ENCODE measurements at places on chromosomes 7 and 10.

GRCh38 chr10:100519311-100520051, at the start of gene SEC31B:
TSS of gene SEC31B (minus strand) at chr10:100519861. CDS start at chr10:100516952, 2,909 bp downstream.
- no peak for DNase-seq

DNA sequence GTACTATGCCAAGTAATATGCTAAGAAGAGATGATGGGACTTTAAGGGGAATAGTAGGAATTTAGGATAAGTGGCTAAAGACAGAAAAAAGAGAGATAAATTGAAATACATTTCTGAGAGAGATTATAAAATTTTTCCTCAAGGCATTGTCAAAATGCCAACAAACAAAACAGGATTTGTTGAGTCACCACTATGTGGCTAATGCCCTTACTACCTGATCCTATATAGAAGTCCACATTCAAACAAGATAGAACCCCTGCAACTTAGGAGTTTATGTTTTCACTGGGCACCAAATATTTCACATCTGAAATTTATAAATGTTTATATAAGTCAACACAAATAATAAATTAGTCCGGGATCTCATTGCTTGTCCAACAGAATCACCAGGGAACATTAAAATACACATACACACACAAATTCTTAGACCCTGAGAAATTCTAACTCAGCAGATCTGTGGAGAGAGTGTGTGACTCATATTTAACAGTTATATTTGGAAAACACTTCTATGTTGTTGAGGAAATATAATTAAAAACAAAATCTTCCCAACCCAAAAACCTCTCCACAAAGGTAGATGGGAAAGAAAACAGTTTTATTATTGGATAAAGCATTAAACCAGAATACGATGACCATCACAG, 154.3 kb downstream of the PPP1R3A start:
- no peak for DNase-seq

GRCh38 chr7:137992104-137992549, 9.8 kb downstream of the CREB3L2 start:
- no peak for DNase-seq

DNA sequence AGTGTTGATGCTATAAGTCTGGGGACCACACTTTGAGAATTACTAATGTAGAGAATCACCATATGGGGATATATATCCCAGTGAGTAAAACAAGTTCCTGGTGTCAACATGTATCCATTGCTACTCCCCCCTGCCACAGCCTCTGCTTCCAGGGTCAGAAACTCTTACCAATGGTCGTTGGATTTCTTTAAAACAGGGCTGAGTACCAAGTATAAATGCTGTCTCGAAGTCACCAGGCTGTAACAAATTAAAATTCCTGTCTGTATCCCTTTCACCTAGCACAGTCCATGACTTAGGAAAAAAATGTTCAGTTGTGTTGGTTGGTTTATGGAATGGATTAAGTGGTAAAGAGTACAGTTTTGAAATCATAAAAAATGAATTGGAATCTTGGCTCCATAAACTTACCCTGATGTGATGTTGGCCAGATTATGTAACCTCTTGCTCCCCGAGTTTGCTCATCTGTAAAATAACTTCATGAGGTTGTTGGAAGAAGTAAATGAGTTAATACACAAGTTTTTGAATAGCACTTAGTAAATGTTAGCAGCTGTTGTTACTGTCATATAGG, 364.0 kb upstream of the LRGUK start:
- no peak for DNase-seq

DNA sequence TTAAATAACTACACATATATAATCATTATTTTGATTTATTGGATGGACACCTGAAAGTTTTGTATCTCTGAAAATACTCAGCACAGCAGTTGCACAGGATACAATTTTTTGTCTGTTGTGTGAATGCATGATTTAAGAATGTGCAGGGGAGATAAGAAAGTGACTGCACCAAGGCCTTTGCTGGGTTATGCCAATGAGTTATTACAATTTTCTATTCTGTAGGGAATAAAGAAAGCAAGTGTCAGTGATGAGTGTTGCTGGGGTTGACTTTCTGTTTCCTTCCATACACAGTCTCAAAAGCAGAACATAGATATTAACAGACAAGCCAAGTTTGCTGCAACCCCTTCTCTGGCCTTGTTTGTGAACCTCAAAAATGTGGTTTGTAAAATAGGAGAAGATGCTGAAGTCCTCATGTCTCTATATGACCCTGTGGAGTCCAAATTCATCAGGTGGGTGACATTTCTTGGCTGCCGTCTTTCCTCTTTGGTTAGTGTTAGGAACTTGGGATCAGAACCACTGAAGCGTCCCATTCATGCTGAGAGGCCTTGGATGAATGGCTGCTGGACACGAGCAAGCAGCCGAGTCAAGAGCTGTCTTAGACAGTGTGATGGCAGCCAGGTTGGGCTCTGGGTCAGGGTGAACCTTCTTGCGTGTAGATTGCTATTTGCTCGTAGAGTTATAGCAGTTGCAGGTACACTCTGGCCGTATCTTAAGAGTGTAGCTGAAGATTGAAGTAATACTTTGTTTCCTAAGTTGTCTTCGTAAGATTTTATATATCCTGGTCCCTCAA, 92.8 kb downstream of the DOCK1 start:
- no peak for DNase-seq

GRCh38 chr7:25718596-25718995, 433.4 kb upstream of the NFE2L3 start:
- DNase-seq, result no peak

DNA sequence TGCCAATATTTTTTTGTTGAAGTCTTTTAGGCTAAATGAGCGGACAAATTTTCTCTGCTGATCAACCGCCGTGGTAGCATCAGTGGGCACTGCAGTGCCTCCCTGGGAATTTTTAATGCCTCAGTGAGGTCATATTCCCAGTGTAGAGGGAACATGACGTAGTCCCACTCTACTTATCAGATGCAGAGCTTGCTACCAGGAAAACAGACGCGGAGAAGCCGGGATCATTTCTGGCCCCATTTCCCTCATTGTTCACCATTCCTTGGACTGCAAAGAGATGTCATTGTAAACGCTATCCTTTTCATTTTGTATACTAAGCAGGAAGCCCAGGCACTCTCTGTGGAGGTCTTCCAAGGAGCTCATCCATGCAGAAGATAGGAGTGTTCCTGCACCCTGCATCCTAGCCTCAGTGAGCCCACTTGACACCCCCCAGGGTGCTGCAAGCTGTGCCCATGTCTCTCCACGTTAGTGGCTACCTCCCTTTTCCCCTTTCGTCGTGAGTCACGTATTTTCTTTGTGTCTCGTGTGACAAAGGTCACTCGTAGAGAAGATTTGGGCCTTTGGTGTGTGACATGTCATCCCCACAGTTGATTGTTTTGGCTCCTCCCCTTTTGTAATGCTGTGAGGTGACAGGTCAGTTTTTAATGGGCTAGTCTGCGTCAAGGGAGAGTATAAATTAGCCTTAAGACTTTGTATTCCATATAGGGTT, 145.5 kb downstream of the TCF7L2 start:
- DNase-seq, result no peak

DNA sequence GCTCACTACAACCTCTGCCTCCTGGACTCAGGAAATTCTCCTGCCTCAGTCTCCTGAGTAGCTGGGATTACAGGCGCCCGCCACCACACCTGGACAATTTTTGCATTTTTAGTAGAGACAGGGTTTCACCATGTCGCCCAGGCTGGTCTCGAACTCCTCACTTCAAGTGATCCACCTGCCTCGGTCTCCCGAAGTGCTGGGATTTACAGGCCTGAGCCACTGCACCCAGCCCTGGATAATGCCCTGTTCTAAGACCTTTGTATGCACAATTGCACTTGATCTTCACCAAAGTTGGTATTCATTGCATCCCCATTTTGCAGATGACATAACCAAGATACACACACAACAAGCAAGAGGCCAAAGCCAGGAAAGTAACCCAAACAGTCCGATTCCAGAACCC, 97.7 kb upstream of the CARD11 start:
- no peak for DNase-seq

- no peak for DNase-seq
Measured at GRCh38 chr10:5305374-5305773, 59.4 kb upstream of the UCN3 start.

DNA sequence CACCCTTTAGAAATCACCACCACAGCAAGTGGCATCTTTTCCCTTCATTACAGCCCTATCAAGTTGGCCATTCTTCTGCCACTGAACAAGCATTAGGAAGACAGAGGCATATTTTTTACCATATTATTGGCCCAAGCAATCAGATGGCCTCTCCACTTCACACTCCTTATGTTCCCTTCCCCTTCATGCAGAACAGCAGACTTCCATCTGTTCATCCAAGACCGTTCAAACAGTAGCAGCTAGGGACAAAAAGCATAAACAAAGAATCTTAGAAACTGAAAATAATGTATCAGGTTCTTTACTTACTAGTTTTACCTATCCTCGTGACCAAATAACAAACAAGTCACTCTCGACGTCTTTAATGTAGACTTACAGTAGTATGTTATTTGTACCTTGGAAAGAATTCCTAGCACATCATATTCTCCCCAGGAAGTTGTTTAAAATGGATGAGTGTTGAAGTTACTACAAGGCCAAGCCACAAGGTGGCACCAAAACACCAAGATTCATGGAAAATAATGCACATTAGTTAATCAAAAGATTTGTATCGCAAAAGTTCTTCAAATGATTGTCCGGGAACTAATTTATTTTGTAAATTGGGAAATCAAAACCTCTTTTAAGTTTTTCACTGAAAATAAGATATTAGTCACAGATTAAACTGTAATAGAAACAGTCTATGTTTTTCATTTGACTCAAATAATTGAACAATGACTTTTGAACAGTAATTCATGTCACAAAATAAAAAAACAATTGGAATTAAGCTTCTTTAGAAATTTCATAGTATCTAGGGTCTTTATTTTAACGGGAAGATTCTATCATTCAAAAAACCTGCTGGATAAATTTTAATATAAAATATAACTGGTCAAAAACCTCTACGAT, 112.1 kb downstream of the VPS41 start:
- peak; percentile 57 for DNase-seq

- DNase-seq, result no peak
Measured at GRCh38 chr7:112042631-112043030, 163.6 kb downstream of the DOCK4 start.

- no peak for DNase-seq
Measured at GRCh38 chr7:37225285-37225969, 223.2 kb downstream of the ELMO1 start.

DNA sequence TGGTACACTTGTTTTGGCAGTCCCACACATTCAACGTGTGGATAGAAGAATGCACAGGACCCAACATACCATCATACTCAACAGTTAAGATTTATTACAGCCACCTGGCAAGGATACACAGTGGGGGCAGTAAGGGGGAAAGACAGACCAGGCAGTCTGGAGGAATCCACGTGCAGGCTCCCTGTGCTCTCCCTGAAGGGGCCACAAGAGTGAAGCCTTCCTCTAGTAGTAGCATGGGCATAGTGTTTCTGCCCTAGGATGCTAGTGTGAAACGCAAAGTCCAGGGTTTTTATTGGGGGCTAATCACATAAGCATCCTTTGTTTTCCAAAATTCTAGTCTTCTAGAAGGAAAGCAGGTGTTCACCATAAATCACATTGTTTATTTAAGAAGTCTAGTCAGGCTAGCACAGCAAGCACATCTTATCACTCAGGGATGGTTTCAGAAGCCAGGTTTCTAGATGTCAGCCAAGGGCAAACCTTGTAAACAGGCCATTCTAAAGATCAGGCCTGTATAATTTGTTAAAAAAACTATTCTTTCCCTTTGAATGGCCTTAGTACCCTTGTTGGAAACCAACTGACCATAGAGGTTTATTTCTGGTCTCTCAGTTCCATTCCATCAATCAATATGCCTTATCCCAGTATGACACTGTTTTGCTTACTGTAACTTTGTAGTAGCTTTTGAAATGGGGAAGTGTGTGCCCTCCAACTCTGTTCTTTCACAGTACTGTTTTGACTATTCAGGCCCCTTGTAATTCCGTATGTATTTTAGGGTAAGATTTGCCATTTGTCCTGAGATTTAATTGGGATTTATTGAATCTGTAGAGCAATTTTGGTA, 12.4 kb upstream of the TFAM start:
- no peak for DNase-seq

- DNase-seq, result no peak
Measured at GRCh38 chr10:15735763-15736162, 16.0 kb upstream of the ITGA8 start.

DNA sequence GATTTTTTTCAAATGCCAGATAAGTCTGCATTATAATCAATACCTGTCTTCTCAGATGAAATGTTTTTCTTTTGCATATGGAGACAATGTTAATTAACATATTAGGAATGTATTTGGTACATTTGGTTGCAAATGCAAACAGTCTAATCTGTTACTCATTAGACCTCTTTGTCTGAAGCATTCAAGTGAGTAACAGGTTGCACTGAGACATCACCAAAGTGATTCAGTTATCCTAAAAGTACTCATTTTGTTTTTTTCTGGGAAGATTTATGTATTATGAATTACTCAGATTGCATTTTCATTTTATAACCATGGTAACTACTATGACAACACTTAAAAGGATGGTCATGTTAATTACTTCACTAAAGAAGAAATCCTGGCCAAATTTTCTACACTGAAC, 513.6 kb downstream of the HTR7 start:
- DNase-seq, result no peak

- no peak for DNase-seq
Measured at GRCh38 chr10:103350175-103350516, 794 bp downstream of the PCGF6 start.

- no peak for DNase-seq
Measured at GRCh38 chr7:139575338-139575680, 51.8 kb downstream of the CLEC2L start.

- DNase-seq, result no peak
Measured at GRCh38 chr10:78894841-78895195, 173.9 kb upstream of the ZMIZ1 start.

GRCh38 chr10:63665670-63666134, 144.5 kb downstream of the REEP3 start:
- no peak for DNase-seq

- no peak for DNase-seq
Measured at GRCh38 chr10:129030603-129030895, 436.5 kb upstream of the MGMT start.

- DNase-seq, result no peak
Measured at GRCh38 chr7:124557587-124557986, 208.0 kb downstream of the GPR37 start.

- DNase-seq, result no peak
Measured at GRCh38 chr7:76054123-76055120, 6.5 kb downstream of the MDH2 start.

GRCh38 chr7:7920481-7920880, 48.1 kb upstream of the GLCCI1 start:
- peak; percentile 69 for DNase-seq

DNA sequence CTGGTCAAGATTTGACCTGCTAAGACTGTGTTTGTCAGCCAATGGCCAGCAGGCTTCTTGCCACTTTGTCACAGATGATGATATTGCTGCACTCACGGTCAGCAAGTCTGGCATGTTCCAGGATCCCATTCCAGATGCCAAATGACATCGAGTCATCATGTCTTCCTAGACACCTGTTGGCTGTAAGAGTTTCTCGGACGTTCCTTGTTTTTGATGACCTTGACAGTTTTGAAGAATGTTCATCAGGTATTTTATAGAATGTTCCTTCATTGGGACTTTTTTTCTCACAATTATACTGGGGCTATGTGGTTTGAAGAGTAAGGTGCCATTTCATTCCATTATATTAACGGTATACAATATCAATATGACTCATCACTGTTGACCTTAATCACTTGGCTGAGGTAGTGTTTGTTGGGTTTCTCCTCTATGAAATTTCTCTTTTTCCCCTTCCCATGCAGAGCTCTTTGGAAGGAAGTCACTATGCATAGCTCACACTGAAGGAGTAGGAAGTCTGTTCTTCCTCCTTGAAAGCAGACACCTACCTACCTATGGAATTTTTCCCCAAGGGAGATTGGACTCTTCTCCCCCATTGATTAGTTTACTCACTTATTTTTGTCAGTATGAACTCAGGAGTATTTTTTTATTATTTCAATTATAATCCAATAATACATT, 31.6 kb downstream of the HECW1 start:
- no peak for DNase-seq

- no peak for DNase-seq
Measured at GRCh38 chr7:152076324-152076821, 50.9 kb downstream of the GALNT11 start.
